Upper lobe of right lung (tissue), 1 donor: ENCODE measurements at places on chromosomes 11 and 22. TPM values are rescaled to one million over a fixed set of nuclear protein-coding genes. Genes with fewer than 3 reads are reported as not detected.
A peak's percentile ranks its signal among the peaks of the same experiment; 100 is the strongest.

DNA sequence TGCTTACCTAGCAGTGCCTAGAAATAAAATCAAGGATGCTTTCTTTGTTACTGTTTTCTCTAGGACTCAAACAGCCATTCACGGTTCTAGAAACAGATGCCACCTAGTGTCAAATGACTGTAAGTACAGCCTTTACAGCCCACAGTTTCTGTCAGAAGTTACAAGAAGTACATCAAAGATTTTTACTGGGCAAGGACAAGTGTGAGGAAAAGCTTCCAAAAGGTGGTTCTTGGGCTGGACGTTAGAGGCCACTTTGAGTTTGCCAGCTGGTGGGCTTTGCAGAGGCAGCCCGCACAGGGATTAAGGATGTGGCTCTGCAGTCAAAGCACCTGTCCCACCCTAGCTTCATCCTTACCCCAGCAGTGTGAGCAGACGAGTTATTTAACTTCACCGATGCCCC, 6.9 kb downstream of the KMT5B start:
- H3K4me3 ChIP-seq: no peak overlapping the region
- no peaks in the 10 kb centered on the region for H3K36me3 ChIP-seq
- H3K27me3 ChIP-seq: no peaks in the 10 kb centered on the region
- peaks cover 60% of the 10 kb centered on the region for H3K4me1 ChIP-seq

DNA sequence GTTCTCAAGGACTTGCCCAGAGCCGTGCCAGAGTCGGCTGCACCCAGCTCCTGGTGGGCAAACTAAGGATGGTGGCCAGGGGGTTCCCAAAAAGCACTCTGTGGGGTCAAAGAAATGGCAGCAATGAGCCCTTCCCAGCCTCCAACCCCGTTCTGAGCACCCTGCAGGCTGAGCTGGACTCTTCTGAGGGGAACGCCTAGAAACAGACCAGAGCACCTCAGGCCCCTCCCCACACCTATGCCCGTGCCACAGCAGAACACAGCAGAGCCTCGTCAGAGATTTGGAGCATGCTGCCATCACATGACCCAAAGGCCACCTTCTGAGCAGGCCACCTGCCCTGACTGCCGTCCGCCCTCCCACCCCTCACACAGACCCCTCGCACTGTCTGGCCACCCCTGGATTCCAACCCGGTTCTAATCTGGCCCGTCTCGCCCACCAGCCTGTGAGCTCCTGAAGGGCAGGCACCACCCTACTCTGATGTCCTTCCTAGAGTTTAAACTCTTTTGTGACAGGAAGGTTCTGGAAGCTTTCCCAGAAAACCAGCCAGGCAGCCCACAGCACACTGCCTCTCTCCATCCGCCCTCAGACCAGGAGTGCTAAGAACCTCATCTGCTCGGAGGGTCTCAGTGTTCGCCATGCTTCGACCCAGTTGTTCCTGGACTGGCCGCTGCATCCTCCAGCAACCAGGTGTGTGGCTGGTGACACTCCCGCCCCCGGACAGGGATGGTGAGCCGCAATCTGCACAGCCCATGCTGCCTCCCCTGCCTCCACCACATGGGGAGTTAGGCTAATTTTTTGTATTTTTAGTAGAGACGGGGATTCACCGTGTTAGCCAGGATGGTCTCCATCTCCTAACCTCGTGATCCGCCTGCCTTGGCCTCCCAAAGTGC, 97.6 kb downstream of the CELSR1 start:
- H3K36me3 ChIP-seq: no peaks in the 10 kb centered on the region
- H3K4me1 ChIP-seq: peaks cover 5% of the 10 kb centered on the region
- H3K4me3 ChIP-seq: no peak overlapping the region
- DNase-seq: no peak
- no peaks in the 10 kb centered on the region for H3K27me3 ChIP-seq

DNA sequence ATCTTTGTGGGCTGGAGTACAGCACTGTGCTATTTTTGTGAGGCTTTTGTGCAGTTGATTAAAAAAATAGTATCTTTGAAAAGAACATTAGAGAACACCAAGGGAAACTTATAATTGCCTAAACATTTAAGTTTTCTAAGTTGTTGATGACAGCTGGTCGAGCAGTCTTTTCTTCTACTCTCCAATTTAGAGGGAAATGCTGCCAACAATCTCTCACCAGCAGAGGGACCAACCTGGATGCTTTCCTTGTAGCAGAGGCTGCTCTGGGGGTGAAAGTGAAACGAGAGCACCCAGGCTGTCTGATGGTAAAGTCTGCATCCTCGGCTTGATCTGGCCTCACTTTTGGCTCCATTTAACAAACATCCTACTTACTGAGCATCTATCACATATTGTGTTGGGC, 1286.5 kb upstream of the TENM4 start:
- no peaks in the 10 kb centered on the region for H3K36me3 ChIP-seq
- no peak overlapping the region for H3K4me3 ChIP-seq
- no peaks in the 10 kb centered on the region for H3K4me1 ChIP-seq
- no peaks in the 10 kb centered on the region for H3K27me3 ChIP-seq
- DNase-seq: no peak

GRCh38 chr11:7197469-7197868, 54.2 kb upstream of the SYT9 start:
- no peaks in the 10 kb centered on the region for H3K36me3 ChIP-seq
- no peak overlapping the region for H3K4me3 ChIP-seq
- no peak for DNase-seq
- H3K27ac ChIP-seq: no peak overlapping the region
- no peaks in the 10 kb centered on the region for H3K27me3 ChIP-seq

GRCh38 chr11:6283453-6284023, 23.9 kb downstream of the CCKBR start:
- H3K27me3 ChIP-seq: no peaks in the 10 kb centered on the region
- no peak overlapping the region for H3K4me3 ChIP-seq
- DNase-seq: no peak
- H3K36me3 ChIP-seq: no peaks in the 10 kb centered on the region
- no peaks in the 10 kb centered on the region for H3K4me1 ChIP-seq
- H3K27ac ChIP-seq: no peak overlapping the region

DNA sequence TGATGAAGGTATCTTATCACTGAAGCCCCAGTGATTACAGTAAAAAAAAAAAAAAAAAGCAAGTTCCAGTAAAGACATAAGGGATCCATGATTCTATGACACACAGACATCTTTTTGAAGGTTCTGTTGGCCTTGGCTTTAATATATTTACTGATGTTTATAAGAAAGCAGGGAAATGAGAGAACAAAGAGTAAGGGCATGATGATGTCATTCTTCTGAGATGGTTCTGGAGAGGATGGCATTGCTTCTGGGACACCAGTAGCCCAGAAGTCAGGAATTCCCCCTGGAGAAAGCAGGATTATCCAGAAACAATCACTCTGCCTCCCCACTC, 233.6 kb downstream of the FAM76B start:
- no peak overlapping the region for H3K27ac ChIP-seq
- H3K4me1 ChIP-seq: no peaks in the 10 kb centered on the region
- no peak for DNase-seq
- H3K27me3 ChIP-seq: no peaks in the 10 kb centered on the region
- H3K4me3 ChIP-seq: no peak overlapping the region
- no peaks in the 10 kb centered on the region for H3K36me3 ChIP-seq

GRCh38 chr11:133127741-133128140, 404.6 kb downstream of the OPCML start:
- DNase-seq: no peak
- H3K27ac ChIP-seq: no peak overlapping the region
- no peaks in the 10 kb centered on the region for H3K4me1 ChIP-seq
- H3K4me3 ChIP-seq: no peak overlapping the region
- H3K27me3 ChIP-seq: peaks cover 13% of the 10 kb centered on the region

DNA sequence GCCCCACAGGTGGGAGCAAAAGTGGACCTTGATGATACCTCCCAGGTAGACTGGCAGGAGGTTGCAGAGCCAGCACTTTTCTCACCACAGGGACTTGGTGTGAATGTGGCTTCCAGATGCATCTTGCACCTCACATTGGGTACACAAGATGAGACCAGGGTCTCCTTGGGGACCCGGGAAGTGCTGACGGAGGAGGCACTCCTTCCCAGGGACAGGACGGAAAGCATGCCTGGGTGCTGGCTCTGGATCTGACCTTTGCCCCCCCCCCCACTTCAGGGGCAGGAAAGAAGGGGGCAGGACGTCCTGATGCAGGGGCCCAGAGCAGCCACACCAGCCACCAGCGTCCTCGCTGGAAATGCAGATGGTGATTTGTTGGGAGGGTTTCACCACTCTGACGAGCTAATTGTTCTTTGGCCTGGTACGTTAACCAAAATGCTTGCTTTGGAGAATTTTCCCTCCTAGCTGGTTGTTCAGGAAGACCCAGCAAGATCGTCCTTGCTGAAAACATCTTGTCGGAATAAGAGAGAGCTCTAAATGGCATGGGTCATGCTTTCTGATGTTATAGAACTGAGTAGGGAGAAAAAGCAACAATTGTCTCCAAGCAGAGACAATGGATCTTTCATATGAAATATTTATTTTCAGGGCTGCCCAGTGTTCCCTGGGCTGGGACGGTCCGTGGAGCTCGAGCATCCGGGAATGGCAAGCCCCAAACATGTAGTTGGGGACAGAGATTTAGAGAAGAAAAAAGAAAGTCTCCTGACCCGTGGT, 74.4 kb upstream of the PPARA start:
- H3K36me3 ChIP-seq: peaks cover 27% of the 10 kb centered on the region
- peak overlapping the region; percentile 89 for H3K4me3 ChIP-seq
- peak; percentile 58 for DNase-seq
- peaks cover 53% of the 10 kb centered on the region for H3K4me1 ChIP-seq
- peak overlapping the region; percentile 98 for H3K27ac ChIP-seq

GRCh38 chr11:66008468-66009101, 3.2 kb upstream of the CST6 start:
- no peak overlapping the region for H3K4me3 ChIP-seq
- DNase-seq: no peak
- H3K27me3 ChIP-seq: peaks cover 18% of the 10 kb centered on the region
- H3K27ac ChIP-seq: no peak overlapping the region
- H3K4me1 ChIP-seq: peaks cover 9% of the 10 kb centered on the region

DNA sequence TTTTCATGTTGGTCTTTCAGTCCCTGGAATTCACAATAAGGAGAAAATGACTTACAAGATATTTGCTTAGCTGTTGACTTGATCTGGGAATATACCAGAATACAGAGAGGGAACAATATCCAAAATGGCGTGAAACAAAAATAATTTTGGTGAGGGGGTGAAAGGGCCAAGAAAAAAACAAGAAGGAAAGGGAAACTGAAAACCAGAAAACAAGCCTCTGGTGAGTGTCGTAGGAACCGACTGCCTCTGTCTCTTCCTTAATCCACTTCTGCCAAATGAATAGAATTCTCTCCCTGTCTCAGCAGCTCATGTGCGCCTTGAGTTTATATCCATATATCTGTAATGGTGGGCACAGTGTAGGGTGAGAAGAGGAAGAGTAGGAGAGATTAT, 367.6 kb downstream of the ETS1 start:
- no peaks in the 10 kb centered on the region for H3K4me1 ChIP-seq
- H3K36me3 ChIP-seq: no peaks in the 10 kb centered on the region
- no peak for DNase-seq
- no peaks in the 10 kb centered on the region for H3K27me3 ChIP-seq
- no peak overlapping the region for H3K27ac ChIP-seq

DNA sequence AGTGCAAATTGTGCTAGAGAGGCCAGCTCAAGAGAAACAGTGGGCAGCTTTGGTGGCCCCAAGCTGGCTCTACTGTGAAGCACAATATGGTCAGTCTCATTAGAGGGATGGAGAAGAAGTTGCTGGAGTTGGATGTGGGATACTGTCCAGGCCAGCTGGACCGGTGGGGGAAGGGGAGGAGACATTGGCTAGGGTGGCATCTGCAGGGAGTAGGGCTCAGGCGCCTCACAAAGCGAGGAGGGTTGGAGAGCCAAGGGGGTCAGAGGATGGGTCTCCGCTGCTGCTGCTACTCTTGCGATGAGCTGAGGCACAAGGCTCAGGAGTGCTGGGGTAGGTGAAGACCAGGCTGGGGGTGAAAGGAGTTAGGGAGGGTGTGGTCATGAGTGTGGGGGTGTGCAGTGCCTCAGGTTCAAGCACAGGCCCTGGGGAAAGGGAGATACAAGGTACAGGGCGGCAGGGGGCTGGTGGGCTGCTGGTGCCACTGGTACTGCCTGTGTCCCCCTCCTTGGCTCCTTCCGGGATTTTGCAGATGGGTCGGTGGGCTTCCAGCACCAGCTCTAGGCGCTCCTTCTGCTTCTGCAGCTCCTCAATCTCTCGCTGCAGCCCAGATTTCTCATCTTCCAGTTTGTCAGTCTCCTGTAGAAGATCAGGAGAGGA, 2.3 kb downstream of the CCDC85B start:
- no peaks in the 10 kb centered on the region for H3K36me3 ChIP-seq
- no peaks in the 10 kb centered on the region for H3K27me3 ChIP-seq
- H3K27ac ChIP-seq: peak overlapping the region; percentile 96
- H3K4me3 ChIP-seq: peak overlapping the region; percentile 91

GRCh38 chr22:48753752-48754517, 1073.7 kb downstream of the BRD1 start:
- no peaks in the 10 kb centered on the region for H3K36me3 ChIP-seq
- no peaks in the 10 kb centered on the region for H3K4me1 ChIP-seq
- DNase-seq: no peak
- H3K27me3 ChIP-seq: no peaks in the 10 kb centered on the region
- no peak overlapping the region for H3K27ac ChIP-seq

GRCh38 chr11:109963101-109963500, 130.1 kb upstream of the ZC3H12C start:
- H3K36me3 ChIP-seq: no peaks in the 10 kb centered on the region
- no peak for DNase-seq
- H3K27me3 ChIP-seq: no peaks in the 10 kb centered on the region
- no peak overlapping the region for H3K27ac ChIP-seq

- no peak overlapping the region for H3K4me3 ChIP-seq
- no peak overlapping the region for H3K27ac ChIP-seq
- no peaks in the 10 kb centered on the region for H3K27me3 ChIP-seq
Measured at GRCh38 chr11:665062-665703, 28.1 kb downstream of the DRD4 start.

MYO18B gene
- total RNA-seq: 0.14 TPM

ZNF215 gene
- total RNA-seq: 2.4 TPM

GRM5 gene
- 0.06 TPM for total RNA-seq

TEX54 gene
- not detected for total RNA-seq

LGR4 gene
- total RNA-seq: 7.5 TPM

ZNRF3 gene
- 15.8 TPM for total RNA-seq

CDC45 gene
- total RNA-seq: 0.58 TPM

SCN4B gene
- 7.2 TPM for total RNA-seq

OR2AG2 gene
- total RNA-seq: 0.14 TPM
